ENCODE measurements at places on chromosomes 4 and X. TPM values are rescaled to one million over a fixed set of nuclear protein-coding genes. Genes with fewer than 3 reads are reported as not detected.
A peak's percentile ranks its signal among the peaks of the same experiment; 100 is the strongest.

GRCh38 chr4:55398966-55399365 lies 3.2 kb downstream of the TMEM165 start:
- H3K4me3 ChIP-seq = no peak overlapping the region
- DNase-seq = no peak
- H3K27me3 ChIP-seq = no peaks in the 10 kb centered on the region
- H3K27ac ChIP-seq = no peak overlapping the region

DNA sequence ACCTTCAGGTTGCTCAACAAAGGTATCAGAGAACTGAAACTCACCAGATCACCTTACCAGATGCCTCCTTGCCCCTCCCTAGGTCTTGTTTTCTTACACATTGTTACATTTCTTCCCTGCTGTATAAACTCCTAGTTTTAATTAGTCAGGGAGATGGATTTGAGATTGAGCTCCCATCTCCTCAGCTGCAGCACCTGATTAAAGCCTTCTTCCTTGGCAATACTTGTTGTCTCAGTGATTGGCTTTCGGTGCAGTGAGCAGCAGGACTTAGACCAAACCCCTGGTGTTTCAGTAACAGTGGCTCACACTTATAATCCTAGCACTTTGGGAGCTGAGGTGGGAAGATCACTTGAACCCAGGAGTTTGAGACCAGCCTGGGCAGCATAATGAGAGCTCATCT lies 42.5 kb upstream of the KLHL8 start:
- no peaks in the 10 kb centered on the region for H3K4me1 ChIP-seq
- no peaks in the 10 kb centered on the region for H3K36me3 ChIP-seq
- H3K4me3 ChIP-seq = no peak overlapping the region
- no peak overlapping the region for H3K27ac ChIP-seq
- no peaks in the 10 kb centered on the region for H3K27me3 ChIP-seq

DNA sequence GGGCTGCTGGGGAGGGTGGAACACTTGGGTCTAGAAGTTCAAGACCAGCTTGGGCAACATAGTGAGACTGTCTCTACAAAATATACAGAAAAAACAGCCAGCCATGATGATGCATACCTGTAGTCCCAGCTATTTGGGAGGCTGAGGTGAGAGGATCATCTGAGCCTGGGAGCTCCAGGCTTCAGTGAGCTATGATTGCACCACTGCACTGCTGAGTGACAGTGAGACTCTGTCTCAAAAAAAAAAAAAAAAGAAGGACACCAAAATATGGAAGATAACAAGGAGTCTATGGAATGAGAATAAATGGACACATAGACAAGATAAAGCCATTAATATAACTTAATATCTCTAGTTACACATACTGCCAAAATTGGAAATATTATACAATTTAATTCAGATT lies 62.7 kb upstream of the IL15 start:
- no peaks in the 10 kb centered on the region for H3K4me1 ChIP-seq
- no peaks in the 10 kb centered on the region for H3K36me3 ChIP-seq
- H3K4me3 ChIP-seq = no peak overlapping the region
- no peak overlapping the region for H3K27ac ChIP-seq
- no peak for DNase-seq
- H3K27me3 ChIP-seq = no peaks in the 10 kb centered on the region

The CDX4 gene
- not detected for total RNA-seq

The NDNF gene
- total RNA-seq = 130 TPM

DNA sequence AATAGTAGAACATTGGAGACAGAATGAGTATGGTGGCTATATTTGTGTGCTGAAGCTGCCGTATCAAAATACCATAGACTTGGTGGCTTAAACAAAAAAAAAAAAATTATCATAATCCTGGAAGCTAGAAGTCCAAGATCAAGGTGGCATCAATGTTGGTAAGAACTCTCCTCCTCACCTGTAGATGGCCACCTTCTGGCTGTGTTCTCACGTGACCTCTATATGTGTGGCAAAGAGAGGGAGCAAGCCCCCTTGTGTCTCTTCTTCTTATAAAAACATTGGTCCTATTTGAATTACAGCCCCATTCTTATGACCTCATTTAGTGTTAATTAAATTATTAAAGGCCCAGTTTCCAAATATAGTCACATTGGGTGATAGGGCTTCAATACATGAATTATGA lies 1640.9 kb upstream of the PCDH7 start:
- DNase-seq = no peak
- no peaks in the 10 kb centered on the region for H3K4me1 ChIP-seq
- H3K27me3 ChIP-seq = no peaks in the 10 kb centered on the region

- no peak overlapping the region for H3K27ac ChIP-seq
- no peaks in the 10 kb centered on the region for H3K36me3 ChIP-seq
- H3K27me3 ChIP-seq = no peaks in the 10 kb centered on the region
- no peak for DNase-seq
Measured at GRCh38 chrX:56284269-56284668, 52.1 kb downstream of the KLF8 start.

- H3K36me3 ChIP-seq = no peaks in the 10 kb centered on the region
- DNase-seq = no peak
- no peak overlapping the region for H3K27ac ChIP-seq
- H3K27me3 ChIP-seq = no peaks in the 10 kb centered on the region
Measured at GRCh38 chrX:48451708-48452107, 18.4 kb downstream of the SLC38A5 start.

- no peaks in the 10 kb centered on the region for H3K36me3 ChIP-seq
- peak; percentile 9 for DNase-seq
- no peaks in the 10 kb centered on the region for H3K27me3 ChIP-seq
- no peak overlapping the region for H3K27ac ChIP-seq
Measured at GRCh38 chr4:107304699-107305286, 268.7 kb upstream of the DKK2 start.

- peak within 1 kb of the TSS; percentile 45 for H3K4me3 ChIP-seq
- no peak within 1 kb of the TSS for H3K27ac ChIP-seq
- peaks cover 11% of the 10 kb centered on the region for H3K4me1 ChIP-seq
- H3K36me3 ChIP-seq = no peaks in the 10 kb centered on the region
- DNase-seq = peak; percentile 28
- peaks cover 6% of the 10 kb centered on the region for H3K27me3 ChIP-seq
Measured at GRCh38 chr4:73998040-73999011, at the start of gene CXCL5. Gene CXCL5 (minus strand): TSS chr4:73998677. CDS start chr4:73998581, 96 bp downstream.

DNA sequence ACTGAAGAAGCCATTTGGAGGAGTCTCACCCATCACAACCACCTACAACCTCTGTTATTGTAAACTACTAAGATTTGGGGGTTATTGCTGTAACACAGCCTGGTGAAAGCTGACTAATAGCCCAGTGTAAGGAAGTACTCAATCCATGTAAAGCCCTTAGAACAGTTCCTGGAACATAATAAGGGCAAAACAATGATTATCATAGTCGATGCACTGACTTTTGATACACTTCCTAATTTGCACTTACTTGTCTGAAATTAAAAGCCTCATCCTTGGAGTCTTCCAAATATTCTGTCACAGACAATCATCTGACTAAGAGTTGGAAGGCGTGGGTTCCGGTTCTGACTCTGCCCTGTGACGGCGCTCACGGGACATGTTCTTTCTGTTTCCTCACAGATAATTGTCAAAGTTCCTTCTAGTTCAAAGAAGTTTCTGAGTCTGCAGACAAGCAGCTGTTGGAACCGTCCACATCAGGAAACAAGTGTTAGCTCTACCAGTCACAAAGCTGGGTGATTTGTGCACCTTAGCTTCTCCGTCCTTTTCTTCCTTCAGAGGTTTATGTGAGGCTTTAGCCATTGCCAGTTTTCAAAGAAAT lies 33.4 kb upstream of the RASGEF1B start:
- H3K36me3 ChIP-seq = no peaks in the 10 kb centered on the region
- DNase-seq = no peak
- H3K4me3 ChIP-seq = no peak overlapping the region

The ETDA gene
- not detected for total RNA-seq

GRCh38 chr4:155392481-155393184 lies 15.9 kb upstream of the MAP9 start:
- H3K36me3 ChIP-seq = no peaks in the 10 kb centered on the region
- DNase-seq = no peak
- H3K27me3 ChIP-seq = no peaks in the 10 kb centered on the region
- no peaks in the 10 kb centered on the region for H3K4me1 ChIP-seq

- no peak overlapping the region for H3K27ac ChIP-seq
- H3K4me1 ChIP-seq = no peaks in the 10 kb centered on the region
- H3K4me3 ChIP-seq = no peak overlapping the region
- no peak for DNase-seq
- H3K36me3 ChIP-seq = no peaks in the 10 kb centered on the region
Measured at GRCh38 chr4:15670576-15670975, 11.1 kb upstream of the FAM200B start.

DNA sequence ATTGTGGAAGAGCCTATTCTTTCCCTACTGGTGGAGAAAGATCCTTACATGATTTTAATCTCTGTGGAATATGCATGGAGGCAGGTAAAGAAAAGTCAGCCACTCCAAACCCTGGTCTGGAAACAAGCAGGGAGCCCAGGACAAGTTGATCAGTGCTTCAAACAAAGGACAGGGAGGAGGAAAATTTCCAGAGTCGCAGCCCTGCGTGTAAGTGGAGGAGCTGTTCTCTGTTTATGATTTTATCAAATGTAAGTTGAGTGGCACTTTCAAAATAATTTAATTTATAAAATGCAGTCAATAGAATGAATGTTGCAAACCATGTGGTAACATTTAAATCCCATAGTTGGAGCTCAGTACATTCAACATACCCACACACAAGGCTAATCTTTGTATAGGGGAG lies 57.0 kb downstream of the SLC34A2 start:
- no peak overlapping the region for H3K4me3 ChIP-seq
- H3K27ac ChIP-seq = no peak overlapping the region

DNA sequence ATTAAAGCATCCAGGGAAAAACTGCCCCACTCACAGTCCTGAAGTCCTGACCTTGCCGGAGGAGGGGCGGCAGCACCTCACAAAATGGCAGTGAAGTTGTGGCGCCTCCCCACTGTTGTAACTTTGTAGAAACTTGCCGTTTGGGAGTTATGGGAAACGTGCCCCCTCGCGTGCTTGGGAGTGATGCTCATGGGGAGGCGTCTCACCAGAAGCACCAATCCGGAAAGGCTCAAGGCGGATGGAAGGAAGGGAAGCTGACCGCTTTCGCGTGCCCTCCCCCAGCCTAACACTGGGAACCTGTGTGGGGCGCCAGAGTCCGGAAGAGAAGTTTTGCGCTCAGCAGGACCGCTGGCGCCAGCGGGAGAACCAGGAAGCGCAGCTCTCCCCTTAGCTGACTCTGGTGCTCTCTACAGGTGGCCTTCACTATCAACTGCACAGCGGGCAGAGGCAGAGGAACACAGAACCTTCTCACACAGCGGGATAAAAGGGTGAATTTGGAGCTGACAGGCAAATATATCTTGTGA lies at the start of the genes CT45A10 and SAGE1:
Gene CT45A10, minus strand, starts transcription at position 151 of the 524 bp plus-strand sequence. CDS start 8,100 bp downstream, outside the sequence.
Gene SAGE1, plus strand, starts transcription at position 423 of the 524 bp plus-strand sequence. CDS start 2,527 bp downstream, outside the sequence.
- H3K4me3 ChIP-seq = no peak within 1 kb of the TSS
- H3K4me1 ChIP-seq = no peaks in the 10 kb centered on the region
- no peaks in the 10 kb centered on the region for H3K36me3 ChIP-seq
- H3K27me3 ChIP-seq = no peaks in the 10 kb centered on the region

DNA sequence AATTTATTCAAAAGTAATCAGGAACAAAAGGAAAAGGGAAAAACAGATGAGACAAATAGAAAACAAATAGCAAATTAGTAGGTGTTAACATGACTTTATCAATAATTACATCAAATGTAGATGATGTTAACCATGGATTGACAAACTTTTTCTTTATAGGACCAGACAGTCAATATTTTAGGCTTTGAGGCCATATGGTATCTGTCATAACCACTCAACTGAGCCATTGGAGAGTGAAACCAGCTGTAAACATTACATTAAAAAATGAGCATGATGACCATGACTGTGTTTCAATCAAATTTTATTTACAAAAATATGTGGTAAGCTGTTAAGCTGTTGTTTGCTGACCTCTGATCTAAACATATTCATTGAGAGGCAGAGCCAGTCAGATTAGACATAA lies 118.5 kb upstream of the NWD2 start:
- DNase-seq = no peak
- no peak overlapping the region for H3K27ac ChIP-seq
- no peaks in the 10 kb centered on the region for H3K27me3 ChIP-seq
- H3K4me3 ChIP-seq = no peak overlapping the region
